Caco-2 (cell line): ENCODE measurements at places on chromosomes 7 and 10. TPM values are rescaled to one million over a fixed set of nuclear protein-coding genes. Genes with fewer than 3 reads are reported as not detected.

Gene SVIL
- total RNA-seq, result 54.4 and 70.1 TPM in 2 replicates

Gene CLCN1
- total RNA-seq, result 1.8 and 1.9 TPM in 2 replicates

Gene CALCR
- total RNA-seq, result 0.30 TPM in 1 of 2 replicates, not detected in the other

Gene SLC13A1
- not detected in 2 replicates for total RNA-seq

Gene INSYN2A
- total RNA-seq, result not detected in 2 replicates

- no peak for DNase-seq
- no peak overlapping the region for H3K4me3 ChIP-seq
- H3K27ac ChIP-seq, result no peak overlapping the region
- H3K4me1 ChIP-seq, result no peaks in the 10 kb centered on the region
Measured at GRCh38 chr10:104735757-104736391, 94.8 kb downstream of the SORCS3 start.

DNA sequence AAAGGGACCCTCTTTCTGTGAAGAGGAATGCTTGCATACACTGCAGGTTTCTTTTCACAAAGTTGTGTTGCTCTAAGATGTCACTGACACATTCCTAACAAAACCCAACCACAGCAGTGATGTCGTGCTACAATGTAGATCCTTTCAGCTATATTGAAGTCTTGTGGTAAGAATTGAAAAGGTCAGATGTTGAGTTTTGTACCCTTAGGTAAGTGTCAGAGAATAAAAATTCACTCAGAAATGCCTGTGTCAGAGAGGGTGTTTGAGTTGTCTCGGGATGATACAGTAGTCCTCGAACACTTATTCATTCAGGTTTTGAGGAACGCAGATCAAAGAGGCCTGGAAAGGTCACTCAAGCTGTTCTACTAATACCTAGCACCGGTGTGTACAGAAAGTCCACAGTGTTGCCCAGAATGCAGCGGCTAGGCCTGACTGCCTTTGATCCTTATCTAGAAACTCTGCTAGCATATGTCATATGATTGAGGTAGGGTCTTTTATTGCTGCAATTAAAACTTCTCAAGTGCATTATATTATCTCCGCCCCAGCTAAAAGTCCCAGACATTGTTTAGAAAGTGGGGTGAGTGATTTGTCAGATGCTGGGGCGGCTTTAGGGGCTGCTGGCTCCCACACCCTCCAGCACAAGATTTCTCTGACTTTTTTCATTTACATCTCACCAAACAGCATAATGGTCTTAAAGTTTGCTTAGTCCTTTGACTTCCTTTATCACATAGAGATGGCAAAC lies 26.0 kb downstream of the RNF32 start:
- H3K4me1 ChIP-seq, result peaks cover 65% of the 10 kb centered on the region
- peak overlapping the region; percentile 88 for H3K27ac ChIP-seq
- H3K36me3 ChIP-seq, result no peaks in the 10 kb centered on the region
- H3K27me3 ChIP-seq, result no peaks in the 10 kb centered on the region
- H3K4me3 ChIP-seq, result no peak overlapping the region

GRCh38 chr10:16470747-16471146 lies 33.9 kb downstream of the PTER start:
- no peak overlapping the region for H3K4me3 ChIP-seq
- no peaks in the 10 kb centered on the region for H3K27me3 ChIP-seq
- no peak for DNase-seq
- H3K27ac ChIP-seq, result no peak overlapping the region
- H3K36me3 ChIP-seq, result no peaks in the 10 kb centered on the region

DNA sequence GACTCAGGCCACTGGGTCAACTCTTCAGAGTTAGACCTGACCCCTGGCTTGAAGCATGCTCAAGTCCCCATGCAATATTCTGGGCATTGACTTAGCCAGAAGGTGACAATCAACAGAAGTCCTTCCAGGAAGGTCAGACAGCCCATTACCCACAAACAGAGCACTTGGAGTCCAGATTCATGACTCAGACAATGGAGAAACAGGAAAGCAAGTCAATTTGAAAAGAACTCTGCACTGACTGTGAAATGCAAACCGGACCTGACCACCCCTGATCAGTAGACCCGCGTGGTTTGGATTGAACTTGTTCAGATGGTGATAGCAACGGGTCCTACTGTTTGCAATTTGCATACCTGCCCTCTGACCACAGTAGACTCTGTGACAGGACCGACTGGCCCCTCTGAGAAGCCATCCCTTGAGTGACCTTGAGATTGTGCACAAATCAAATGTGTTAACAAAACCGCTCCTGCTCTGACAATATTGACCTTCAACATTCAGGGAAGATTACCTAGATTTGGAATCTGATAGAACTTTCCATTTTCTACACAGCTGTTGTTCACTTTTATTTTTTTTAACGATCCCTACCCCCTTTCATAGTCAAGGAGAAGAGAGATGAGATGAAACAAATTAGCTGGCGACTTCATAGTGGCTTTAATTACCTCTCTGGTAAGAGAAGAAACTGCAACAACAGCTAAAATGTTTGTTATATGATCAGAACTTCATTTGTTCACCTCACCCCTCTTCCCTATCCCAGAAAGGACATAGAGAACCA lies 138.7 kb downstream of the NRP1 start:
- H3K36me3 ChIP-seq, result no peaks in the 10 kb centered on the region
- H3K4me3 ChIP-seq, result no peak overlapping the region
- DNase-seq, result peak; percentile 19
- peak overlapping the region; percentile 56 for H3K27ac ChIP-seq
- H3K4me1 ChIP-seq, result peaks cover 67% of the 10 kb centered on the region
- H3K27me3 ChIP-seq, result no peaks in the 10 kb centered on the region

DNA sequence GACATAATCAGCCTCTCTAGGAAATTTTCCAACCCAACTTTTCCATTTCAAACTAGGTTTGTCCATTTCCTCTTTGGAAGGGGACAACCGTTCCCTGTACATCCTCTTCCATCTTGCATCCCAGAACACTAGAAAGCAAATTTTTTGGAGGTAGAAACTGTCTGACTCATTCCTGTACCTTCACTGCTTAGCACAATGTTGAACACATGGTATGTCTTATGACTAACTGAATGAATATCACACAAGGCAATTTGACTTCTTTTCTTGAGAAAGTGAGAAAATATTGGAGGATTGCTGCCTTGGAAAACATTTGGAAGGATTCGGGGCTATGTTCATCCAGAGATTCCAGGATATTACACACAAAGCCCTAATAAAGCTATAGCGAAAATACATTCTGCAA lies 289.1 kb downstream of the FGFR2 start:
- H3K4me1 ChIP-seq, result peaks cover 32% of the 10 kb centered on the region
- DNase-seq, result no peak
- no peak overlapping the region for H3K4me3 ChIP-seq
- H3K27me3 ChIP-seq, result no peaks in the 10 kb centered on the region
- no peaks in the 10 kb centered on the region; the same call in 1 of the 2 replicates for H3K36me3 ChIP-seq

- no peaks in the 10 kb centered on the region for H3K27me3 ChIP-seq
- no peak overlapping the region for H3K4me3 ChIP-seq
- peaks cover 13% of the 10 kb centered on the region for H3K4me1 ChIP-seq
- no peaks in the 10 kb centered on the region for H3K36me3 ChIP-seq
Measured at GRCh38 chr7:30752979-30753378, 1.0 kb downstream of the INMT start.

DNA sequence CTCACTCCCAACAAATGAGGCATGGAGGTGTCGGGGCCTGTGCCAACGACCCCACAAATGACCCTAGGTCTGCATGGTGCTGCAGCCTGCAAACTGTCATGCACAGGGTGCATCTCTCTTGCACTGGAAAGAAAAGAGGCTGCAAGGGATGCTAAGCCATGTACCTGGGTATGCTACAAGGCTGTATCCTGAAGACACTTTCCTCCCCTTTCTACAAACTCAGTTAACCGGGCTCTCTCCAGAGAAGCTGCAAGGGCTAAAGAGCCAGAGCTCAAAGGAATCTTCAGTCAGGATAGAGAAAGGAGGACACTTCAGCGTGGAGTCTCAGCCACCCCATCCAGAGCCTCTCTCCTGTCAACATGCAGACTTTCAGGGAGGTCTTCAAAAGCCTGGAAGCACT lies 449.0 kb downstream of the GRID1 start:
- no peak overlapping the region for H3K4me3 ChIP-seq
- no peaks in the 10 kb centered on the region for H3K36me3 ChIP-seq
- no peaks in the 10 kb centered on the region for H3K27me3 ChIP-seq
- H3K27ac ChIP-seq, result no peak overlapping the region
- no peaks in the 10 kb centered on the region for H3K4me1 ChIP-seq

- no peaks in the 10 kb centered on the region for H3K4me1 ChIP-seq
- H3K4me3 ChIP-seq, result no peak overlapping the region
- H3K36me3 ChIP-seq, result 0 out of 2 replicates have a peak, but pooled peaks cover 1% of the 10 kb centered on the region
- H3K27me3 ChIP-seq, result no peaks in the 10 kb centered on the region
- no peak for DNase-seq
Measured at GRCh38 chr10:71998840-71999194, 34.6 kb downstream of the CHST3 start.

GRCh38 chr10:27319752-27320431 lies 79.3 kb upstream of the ACBD5 start:
- H3K27ac ChIP-seq, result no peak overlapping the region
- no peaks in the 10 kb centered on the region for H3K27me3 ChIP-seq
- peak; percentile 65 for DNase-seq
- peak overlapping the region; percentile 40 for H3K4me3 ChIP-seq

DNA sequence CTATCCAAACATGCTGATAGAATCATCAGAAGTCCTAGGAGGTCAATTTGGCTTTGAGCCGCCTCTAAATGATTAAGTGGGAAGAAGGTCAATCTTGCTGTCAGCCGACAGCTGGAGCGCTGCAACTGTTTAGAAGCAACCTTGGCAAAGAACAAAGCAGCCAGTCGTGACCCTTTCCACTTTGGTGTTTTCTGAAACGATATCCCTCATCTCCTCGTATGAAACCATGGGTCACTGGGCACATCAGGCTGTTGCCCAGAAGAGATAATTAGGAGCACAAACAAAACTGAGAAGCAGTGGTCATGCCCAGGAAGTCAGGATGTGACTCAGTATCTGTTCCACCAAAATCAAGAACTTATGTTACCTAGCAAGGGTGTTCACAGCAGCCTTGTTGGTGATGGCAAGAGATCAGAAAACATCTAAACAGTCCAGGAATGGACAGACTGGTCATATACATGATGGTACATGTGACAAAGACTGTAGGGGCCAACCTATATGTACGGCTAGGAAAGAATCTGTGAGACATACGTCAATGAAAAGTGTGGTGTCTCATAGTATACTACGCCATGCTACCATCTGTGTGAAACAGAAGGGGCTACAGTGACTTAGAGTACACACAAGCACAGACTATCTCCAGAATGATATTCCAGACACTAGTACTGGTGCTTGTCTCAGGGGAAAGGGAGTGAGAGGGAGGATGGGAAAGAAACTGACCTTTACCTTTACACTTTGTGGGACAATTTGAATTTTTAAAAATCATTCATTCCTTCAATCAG lies 22.4 kb downstream of the STN1 start:
- no peak overlapping the region for H3K27ac ChIP-seq
- no peak overlapping the region for H3K4me3 ChIP-seq
- peaks cover 1% of the 10 kb centered on the region; the same call in 1 of the 2 replicates for H3K36me3 ChIP-seq
- no peaks in the 10 kb centered on the region for H3K27me3 ChIP-seq
- no peak for DNase-seq

DNA sequence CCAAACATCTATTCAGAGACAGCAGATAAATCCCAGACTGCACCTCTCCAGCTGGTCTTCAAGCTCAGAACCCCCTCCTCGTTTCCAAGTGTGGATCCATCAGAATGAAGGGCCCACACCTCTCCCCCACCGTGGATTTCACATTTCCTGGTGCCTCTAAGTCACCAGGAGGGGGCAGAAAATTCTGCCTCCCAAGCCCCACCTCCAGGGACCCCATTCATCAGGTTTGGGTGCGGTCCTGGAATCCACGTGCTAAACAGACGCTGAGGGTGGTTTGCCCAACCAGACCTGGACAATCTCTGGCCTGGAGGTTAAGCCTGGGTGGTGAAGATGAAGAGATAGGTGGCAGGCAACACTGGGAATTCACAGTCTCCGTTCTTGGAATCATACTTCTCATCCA lies 92.4 kb downstream of the WDR11 start:
- H3K27me3 ChIP-seq, result no peaks in the 10 kb centered on the region
- H3K27ac ChIP-seq, result no peak overlapping the region
- peaks cover 13% of the 10 kb centered on the region for H3K4me1 ChIP-seq
- H3K36me3 ChIP-seq, result no peaks in the 10 kb centered on the region

GRCh38 chr7:128188396-128189230 lies 52.5 kb upstream of the LEP start:
- no peak overlapping the region for H3K4me3 ChIP-seq
- H3K27ac ChIP-seq, result no peak overlapping the region
- no peak for DNase-seq
- H3K27me3 ChIP-seq, result no peaks in the 10 kb centered on the region; the same call in 1 of the 2 replicates

DNA sequence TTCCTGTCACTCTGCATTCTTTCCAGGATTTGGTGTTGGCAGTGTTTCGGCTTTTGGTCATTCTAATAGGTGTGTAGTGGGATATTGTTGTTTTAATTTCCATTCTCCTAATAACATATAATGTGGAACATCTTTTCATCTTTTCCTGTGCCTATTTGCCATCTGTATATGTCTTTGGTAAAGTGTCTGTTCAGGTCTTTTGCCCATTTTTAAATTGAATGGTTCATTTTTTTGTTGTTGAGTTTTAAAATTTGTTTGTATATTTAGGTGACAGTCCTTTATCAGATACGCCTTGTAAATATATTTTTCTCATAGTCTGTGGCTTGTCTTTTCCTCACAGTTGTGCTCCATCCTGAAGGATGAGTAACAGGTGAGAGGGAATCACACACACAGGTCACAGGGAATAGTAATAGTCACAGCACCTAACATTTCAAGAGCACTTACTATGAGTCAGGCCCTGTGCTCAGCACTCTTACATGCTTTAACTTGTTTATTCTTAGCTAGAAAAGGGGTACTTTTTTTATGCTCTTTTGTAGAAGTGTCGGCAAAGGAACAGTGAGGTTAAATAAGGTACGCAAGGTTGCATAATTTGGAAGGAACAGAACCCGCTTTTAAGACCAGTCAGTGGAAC lies 117.1 kb upstream of the GATA3 start:
- H3K27me3 ChIP-seq, result no peaks in the 10 kb centered on the region
- DNase-seq, result no peak
- H3K27ac ChIP-seq, result no peak overlapping the region
- no peak overlapping the region for H3K4me3 ChIP-seq
- no peaks in the 10 kb centered on the region for H3K36me3 ChIP-seq

- H3K27ac ChIP-seq, result no peak within 1 kb of the TSS
- H3K4me1 ChIP-seq, result no peaks in the 10 kb centered on the region
- no peaks in the 10 kb centered on the region for H3K36me3 ChIP-seq
- no peak within 1 kb of the TSS for H3K4me3 ChIP-seq
Measured at GRCh38 chr10:6062101-6062771, at the start of gene IL2RA. Gene IL2RA, minus strand, starts transcription at chr10:6062367. Its CDS starts 216 bp downstream, at chr10:6062151.

- peak overlapping the region; percentile 1 for H3K27ac ChIP-seq
- peaks cover 6% of the 10 kb centered on the region for H3K4me1 ChIP-seq
- no peaks in the 10 kb centered on the region for H3K27me3 ChIP-seq
- DNase-seq, result no peak
- no peak overlapping the region for H3K4me3 ChIP-seq
- H3K36me3 ChIP-seq, result no peaks in the 10 kb centered on the region
Measured at GRCh38 chr10:43347997-43348396, 23.4 kb upstream of the FXYD4 start.

- H3K4me3 ChIP-seq, result peak overlapping the region; percentile 18
- H3K36me3 ChIP-seq, result no peaks in the 10 kb centered on the region
- peak overlapping the region; percentile 59 for H3K27ac ChIP-seq
- H3K4me1 ChIP-seq, result peaks cover 4% of the 10 kb centered on the region; the same call in 1 of the 2 replicates
Measured at GRCh38 chr7:101017064-101017777, 2.7 kb upstream of the MUC17 start.
